Central memory CD8-positive, alpha-beta T cell (primary cell): ENCODE measurements at places on chromosomes 7 and 10.

DNA sequence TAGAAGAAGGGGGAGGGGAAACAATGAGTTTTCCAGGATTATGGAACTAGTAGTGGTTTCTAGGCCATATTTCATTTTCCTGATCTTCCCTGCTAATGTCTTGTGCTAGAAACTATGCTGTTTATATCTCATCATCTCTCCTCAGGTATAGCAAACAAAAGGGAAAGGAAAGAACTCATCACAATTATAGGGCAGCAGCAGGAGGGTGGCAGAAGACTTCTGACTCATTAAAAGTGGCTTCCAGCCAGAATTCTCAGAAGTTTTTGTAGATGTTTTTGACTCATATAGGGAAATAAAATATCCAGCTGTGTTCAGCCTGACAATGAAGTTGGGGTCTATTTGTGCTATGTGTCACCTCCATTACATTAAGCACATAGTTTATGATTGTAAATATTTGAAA lies 6.5 kb downstream of the AHR start:
- DNase-seq = no peak

- no peak for DNase-seq
These were observed 70.0 kb upstream of the PCBD1 start for GRCh38 chr10:70958396-70958795.

- no peak for DNase-seq
These were observed 58.0 kb downstream of the CREB5 start for GRCh38 chr7:28470344-28470743.

- no peak for DNase-seq
These were observed 1.2 kb upstream of the SLC13A4 start for GRCh38 chr7:135729230-135729629.

DNA sequence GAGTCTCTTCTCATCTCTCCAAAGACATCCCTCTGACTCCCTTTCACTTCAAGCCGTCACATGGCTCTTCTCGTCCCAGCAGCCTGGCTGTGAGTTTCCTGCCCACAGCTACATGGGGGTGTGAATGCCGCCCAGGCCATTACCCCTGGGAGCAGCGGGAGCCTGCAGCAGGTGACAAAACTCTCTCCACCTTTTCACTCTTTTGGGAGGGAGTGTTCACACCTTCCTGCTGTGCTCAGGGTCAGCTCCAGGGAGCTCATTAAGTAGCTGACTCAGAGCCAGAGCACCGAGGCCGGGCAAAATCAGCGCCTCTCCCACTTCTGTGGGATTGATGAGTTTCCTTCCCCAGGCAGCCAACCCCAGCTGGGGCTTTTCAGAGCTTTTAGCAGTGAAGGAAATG lies 271.3 kb downstream of the TYW1 start:
- no peak for DNase-seq

DNA sequence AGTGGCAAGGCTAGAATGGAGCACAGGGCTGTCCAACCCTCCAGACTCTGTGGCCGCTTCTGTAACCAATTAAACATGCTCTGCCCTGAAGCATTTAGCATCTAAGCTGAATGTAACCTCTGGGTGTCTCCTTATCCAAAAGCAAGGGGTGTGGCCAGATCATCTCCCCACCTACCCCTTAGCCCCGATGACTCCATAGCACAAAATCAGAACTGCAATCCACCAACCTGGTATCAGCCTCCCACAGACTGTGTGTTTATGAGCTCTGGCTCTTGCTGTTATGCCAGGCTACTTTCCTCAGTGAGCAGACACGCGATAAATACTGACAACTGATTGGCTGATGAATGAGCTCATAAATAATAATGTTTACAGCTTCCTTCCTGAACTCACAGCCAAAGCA lies 3.2 kb downstream of the FRMD4A start:
- no peak for DNase-seq

DNA sequence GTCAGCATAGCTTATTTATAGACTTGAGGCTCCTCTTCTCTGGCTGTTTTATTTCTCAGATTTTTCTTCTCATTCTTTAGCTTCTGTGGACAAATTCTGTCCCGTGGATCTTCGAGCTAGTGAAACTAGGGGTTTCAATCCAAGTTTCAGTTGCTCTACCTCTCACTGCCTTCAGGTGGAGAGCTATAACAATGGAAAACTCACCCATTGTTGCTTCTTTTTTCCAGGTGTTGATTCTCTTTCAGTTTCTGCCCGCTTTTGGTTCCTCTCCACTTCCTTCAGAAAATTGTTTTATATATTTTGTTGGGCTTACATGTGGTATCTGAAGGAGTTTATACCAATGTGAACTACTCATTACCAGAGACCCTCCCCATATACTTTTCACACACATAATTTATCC lies 266.1 kb downstream of the TCF7L2 start:
- no peak for DNase-seq

DNA sequence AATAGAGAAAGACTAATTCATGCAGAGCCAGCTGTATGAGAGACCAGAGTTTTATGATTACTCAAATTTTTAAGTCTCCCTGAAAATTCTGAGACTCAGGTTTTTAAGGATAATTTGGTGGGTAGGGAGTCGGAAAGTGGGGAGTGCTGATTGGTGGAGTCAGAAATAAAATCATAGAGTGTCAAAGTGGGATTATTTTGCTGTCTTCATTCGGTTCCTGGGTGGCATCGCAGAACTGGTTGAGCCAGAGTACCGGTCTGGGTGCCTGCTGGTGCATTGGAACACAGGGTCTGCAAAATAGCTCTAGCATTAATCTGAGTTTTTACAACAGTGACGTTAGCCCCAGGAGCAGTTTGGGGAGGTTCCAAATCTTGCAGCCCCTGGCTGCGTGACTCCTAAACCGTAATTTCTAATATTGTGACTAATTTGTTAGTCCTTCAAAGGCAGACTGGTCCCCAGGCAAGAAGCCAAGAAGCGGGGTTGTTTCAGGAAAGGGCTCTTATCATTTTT lies 32.4 kb downstream of the GPRIN2 start:
- no peak for DNase-seq

DNA sequence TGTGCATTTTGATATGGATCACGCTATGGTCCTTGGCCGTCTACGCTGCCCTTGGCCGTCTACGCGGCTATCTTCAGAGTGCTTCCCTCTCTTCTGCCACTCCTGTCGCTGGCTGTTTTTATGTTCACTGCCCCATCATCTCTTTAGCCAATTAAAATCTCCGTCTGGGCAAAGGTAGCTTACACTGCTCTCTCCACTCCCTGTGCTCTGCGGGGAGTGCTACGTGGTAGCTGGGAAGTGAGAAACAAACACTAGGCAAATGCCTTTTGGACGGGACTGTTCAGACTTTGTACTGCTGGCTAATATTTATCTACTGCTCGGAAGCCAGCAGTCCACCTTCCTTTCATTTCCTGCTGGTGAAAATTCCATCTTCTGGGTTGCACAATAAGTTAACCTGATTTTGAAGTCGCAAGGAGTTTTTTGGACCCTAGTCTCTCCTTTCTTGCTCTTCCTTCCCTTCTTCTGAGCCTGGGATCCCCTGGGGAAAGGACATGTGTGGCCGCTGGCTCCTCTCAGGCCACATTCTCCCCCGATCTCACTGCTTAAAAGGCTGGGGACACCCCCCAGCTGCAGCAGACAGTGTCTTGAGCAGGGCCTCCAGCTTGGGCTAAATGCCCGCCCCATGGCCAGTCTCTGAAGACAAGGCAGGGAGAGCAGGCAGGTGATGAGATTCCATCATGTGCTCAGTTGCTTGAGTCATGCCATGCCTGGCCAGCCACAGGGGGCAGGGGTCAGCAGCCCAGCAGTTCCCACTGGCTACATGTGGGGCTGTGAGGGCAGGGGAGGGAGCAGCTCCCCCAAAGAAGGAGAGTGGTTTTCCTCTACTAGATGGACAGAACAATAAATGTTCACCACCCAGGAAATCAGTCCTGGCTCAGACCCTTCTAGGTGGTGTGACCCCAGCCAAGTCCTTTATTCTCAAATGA lies 25.5 kb upstream of the RBM33 start:
- DNase-seq = no peak

GRCh38 chr7:159032753-159033472 lies 111.8 kb downstream of the VIPR2 start:
- DNase-seq = peak; percentile 5

DNA sequence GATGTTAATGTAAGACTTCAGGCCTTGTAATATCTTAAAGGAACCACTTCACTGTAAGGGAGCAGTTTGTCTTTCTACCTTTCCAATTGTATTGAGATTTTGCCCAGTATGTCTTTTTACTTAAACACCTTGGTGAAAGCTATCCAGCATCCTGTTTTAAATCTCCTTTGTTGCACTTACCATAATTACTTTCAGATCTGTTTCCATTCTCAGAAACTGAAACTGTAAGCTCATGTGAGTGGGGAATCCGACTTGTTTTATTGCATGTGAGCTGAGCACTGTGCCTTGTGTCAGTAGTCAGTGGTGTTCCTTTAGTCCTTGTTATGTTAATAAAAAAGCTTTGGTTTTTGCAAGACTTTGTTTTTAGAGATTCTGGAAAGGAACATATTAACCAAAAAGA lies 42.2 kb downstream of the BMPR1A start:
- no peak for DNase-seq

GRCh38 chr7:6403907-6404306 lies 43.8 kb downstream of the DAGLB start:
- DNase-seq = no peak

GRCh38 chr10:23516530-23516929 lies 77.7 kb downstream of the OTUD1 start:
- DNase-seq = no peak

DNA sequence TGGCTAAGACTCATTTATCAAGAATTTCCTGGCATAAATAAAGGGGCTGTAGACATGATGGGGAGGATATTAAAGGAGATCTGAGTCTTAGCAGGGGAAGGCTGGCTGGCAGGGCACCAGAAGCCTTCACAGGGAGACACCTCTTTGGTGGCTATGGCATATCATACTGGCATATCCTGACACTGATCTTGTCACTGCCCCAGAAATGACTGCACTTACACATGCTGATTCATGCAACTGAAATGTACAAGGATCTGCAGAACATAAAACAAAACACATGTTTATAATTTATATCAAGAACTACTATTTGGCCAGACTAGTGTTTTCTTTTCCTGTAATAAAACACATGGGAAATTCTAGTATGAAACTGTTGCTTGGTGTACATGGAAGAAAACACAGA lies 5.5 kb upstream of the LIPN start:
- no peak for DNase-seq

- no peak for DNase-seq
These were observed 627.4 kb downstream of the REEP3 start for GRCh38 chr10:64148607-64149006.

DNA sequence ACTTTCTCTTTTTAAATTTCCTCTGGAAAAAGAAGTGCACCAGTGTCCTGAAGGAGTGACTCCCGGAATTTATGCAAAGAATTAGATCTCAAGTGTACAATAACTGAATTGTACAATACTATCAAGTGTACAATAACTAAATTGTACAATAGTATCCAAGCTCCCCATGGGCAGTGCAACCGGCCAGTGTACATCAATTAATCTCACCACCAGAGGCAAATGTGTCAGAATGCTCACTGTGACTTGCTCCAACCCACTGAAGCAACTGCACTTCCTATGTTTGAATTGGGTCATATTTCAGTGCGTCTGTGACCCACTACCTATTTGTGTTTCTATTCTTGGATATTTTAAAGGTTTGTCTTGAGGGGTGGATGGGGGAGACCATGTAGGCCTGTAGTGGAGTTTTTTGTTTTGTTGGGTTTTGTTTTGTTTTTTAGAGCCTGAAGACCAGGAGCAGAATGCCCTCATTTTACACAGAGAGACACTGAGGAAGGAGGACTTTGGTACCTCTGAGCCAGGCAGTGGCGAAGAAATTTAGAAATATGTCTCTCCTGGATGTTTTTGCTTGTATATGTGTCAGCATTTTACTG lies 78.5 kb upstream of the CTTNBP2 start:
- no peak for DNase-seq
